GM04503 (cell line): ENCODE measurements at places on chromosomes 2 and 18.

- DNase-seq, result peak; percentile 29
Measured at GRCh38 chr2:12119841-12120240, 373.4 kb downstream of the LPIN1 start.

DNA sequence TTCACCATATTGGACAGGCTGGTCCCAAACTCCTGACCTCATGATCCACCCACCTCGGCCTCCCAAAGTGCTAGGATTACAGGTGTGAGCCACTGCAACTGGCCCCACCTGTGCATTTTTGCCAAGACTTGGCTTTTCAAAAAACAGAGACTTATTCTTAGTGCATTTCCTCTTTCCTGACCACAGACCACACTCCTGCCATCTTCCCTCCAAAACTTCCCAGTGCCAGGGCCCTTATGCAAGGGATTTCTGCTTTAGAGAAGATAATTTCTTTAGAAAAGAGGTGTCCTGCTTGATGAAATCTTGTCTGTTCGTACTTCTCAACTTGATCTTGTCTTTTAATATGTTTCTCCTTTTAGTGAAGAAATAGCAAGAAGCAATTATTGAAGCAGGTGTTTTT is 98.8 kb upstream of the ZNF516 start:
- DNase-seq, result no peak

- no peak for DNase-seq
Measured at GRCh38 chr2:118535171-118535817, 312.2 kb downstream of the EN1 start.

- DNase-seq, result no peak
Measured at GRCh38 chr2:5121121-5121520, 571.1 kb upstream of the SOX11 start.

- no peak for DNase-seq
Measured at GRCh38 chr2:66866331-66867062, 431.6 kb downstream of the MEIS1 start.
